ENCODE measurements at places on chromosomes 4 and X. TPM values are rescaled to one million over a fixed set of nuclear protein-coding genes. Genes with fewer than 3 reads are reported as not detected.

Gene CFP
- 22.0 TPM for polyA plus RNA-seq

Gene RASL11B
- 0.37 TPM for polyA plus RNA-seq

Gene GNRHR
- polyA plus RNA-seq, result not detected

Gene HS3ST1
- polyA plus RNA-seq, result not detected

Gene ENAM
- not detected for polyA plus RNA-seq

Gene SPACA5B
- polyA plus RNA-seq, result not detected

Gene FRMD7
- polyA plus RNA-seq, result not detected

Gene VSIG4
- not detected for polyA plus RNA-seq

Gene ZCCHC12
- polyA plus RNA-seq, result not detected

Gene REPS2
- polyA plus RNA-seq, result 0.03 TPM
